ENCODE measurements at places on chromosomes 12 and 14.

- no peak for DNase-seq
Observed at GRCh38 chr12:94862421-94862820, 141.1 kb downstream of the NDUFA12 start.

- DNase-seq, result no peak
Observed at GRCh38 chr12:98799822-98800221, 154.7 kb downstream of the APAF1 start.

DNA sequence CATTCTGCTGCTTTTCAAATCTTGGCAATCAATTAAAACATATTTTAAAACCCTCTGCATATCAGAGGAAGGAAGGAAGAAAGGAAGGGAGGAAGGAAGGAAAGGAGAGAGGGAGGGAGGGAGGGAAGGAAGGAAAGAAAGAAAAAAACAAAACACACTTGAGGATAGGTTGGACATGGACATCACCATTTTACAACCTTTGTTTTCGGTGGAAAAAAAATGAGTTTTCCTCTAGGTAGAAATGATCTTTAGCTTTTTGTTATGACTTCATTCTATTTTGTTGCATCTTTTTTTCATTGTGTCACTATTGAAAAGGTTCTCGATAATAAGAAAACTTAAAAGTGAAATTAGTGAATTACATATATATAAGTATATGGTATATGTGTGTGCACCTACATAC lies 522.9 kb downstream of the NOVA1 start:
- DNase-seq, result no peak

- DNase-seq, result no peak
Observed at GRCh38 chr14:37673439-37673838, 78.0 kb downstream of the TTC6 start.

DNA sequence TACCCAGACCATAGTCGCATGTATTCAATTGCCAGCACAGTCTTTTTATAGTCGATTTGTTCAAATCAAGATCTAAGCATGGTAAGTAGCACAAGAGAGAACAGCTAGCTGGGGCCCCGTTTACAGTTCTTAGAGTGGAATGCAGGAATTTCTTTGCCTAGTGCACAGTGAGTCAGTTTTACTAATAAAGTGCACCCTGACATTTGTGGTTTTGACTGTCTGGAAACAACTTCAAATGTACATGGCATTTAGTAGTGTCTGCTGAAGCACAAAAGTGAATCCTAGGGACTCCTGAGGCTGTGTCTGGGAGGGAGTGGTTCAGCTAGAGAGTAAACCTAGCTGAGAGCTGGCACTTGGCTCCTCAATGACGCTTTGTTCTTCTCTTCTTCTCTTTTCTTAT lies 64.9 kb downstream of the TMX1 start:
- no peak for DNase-seq

- no peak for DNase-seq
Observed at GRCh38 chr14:73463411-73463810, 5.1 kb upstream of the NUMB start.

DNA sequence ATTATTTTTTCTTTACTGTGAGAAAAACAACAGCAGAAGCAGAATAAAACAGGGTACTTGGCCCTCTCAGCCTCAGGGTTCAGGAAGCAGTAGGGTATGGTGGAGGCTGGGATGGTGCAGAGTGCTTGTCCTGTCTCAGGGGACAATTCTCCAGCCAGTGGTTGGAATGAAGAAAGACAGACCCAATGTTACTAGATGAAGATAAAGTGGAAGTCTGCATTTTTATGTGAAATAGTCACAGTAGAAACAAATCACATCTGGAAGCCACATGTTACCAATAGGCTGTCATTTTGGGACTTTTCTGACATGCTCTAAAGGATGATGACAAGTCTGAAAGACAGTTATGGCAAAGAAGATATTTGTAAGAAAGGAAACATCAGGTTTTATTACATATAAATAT lies 32.3 kb downstream of the PROX2 start:
- DNase-seq, result no peak

- DNase-seq, result no peak
Observed at GRCh38 chr12:121883315-121883660, 5.3 kb upstream of the PSMD9 start.

GRCh38 chr12:56119361-56119796 lies 1.3 kb downstream of the ZC3H10 start:
- peak; percentile 92 for DNase-seq

DNA sequence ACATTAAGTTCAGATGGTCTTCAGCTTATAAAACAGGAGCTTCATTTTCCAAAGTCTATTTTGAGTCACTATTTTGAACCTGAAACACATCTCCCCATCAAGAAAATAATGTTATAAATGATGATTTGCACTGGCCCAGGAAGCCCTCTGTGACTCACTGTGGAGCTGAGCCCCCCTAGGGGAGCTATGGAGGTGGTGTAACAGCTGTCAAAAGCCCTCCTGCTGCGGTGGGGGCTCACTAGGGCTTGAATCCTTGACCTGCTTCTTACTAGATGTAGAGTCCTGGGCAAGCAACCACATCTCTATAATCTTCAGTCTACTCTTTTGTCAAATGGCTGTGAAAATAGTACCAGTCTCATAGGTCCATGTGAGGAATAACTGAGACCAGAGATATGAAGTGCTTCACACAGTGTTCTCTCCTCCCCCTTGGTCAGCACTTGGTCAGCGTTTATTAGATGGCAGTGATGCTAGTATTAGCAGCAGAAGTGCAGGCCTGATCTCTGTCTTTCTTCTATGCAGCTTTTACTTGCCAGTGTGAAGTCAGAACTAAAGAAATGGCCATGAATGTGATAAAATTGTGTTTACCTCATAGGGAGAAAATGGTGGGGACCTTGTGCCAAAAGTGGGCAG lies 83.4 kb downstream of the RTN1 start:
- DNase-seq, result no peak
